ENCODE measurements at places on chromosomes 5 and 9. TPM values are rescaled to one million over a fixed set of nuclear protein-coding genes. Genes with fewer than 3 reads are reported as not detected.

DNA sequence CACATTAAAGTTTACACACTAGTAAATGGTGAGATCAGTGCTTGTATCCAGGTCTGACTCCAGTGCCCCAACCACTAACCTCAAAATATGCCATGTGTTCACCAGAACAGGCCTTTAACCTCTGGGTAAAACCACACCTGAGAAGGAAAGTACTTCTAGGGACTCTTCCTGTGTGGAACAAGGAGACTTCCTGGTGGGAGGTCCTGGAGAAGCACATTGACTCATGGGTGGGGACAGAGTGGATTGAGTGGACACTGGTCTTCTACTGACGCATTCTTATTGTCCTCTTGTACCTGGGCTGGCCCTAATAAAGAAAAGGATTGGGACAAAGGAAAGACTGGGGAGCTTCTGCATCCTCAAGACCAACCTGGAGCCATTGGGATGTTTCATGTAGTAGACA is 43.4 kb downstream of the ANGPTL2 start:
- no peak for DNase-seq

Gene PCDHAC1
- 3.1 TPM for total RNA-seq

DNA sequence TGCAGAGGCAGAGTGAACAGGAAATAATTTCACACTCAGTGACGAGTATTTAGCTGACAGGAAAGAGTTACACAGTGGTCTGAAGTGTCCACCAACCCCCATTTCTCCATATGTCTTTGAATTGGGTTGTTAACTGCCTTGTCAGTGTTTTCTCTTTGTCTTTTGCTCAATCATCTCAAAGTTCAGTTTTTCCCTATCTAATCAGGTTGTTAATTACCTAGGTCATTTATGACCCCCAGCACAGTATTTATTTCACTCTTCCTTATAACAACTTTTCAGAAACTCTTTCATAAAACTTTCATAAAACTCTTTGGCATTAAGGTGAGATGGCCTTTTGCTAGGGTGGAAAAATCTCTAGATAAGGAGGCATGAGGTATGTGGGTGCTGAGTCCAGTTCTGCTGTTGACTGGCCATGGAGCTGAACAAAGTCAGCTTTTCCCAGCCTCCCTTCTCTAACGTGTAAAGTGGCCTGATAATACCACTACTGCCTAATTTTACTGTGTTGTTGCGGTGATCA is 5.2 kb upstream of the ALDOB start:
- no peak for DNase-seq

Gene IL5
- not detected for total RNA-seq

DNA sequence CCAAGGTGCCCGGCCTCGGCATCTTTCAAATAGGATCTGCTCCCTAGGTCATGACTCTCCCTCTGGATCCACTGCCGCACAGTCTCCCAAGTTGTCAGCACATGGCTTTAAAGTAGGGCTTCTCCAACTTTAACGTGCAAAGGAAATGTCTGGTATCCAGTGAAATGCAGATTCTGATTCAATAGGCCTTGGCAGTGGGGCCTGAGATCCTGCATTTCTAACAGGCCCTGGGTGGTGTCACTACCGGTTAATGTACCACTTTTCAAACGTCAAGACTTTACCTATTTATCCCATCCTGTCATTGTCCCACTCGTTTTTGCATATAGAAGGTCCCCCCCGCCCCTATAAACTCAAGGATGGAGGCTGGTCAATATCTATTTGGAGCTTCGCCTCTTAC is 137.6 kb upstream of the ZNF618 start:
- DNase-seq = no peak

- peak; percentile 50 for DNase-seq
Measured at GRCh38 chr5:17190242-17190778, 27.1 kb upstream of the BASP1 start.

DNA sequence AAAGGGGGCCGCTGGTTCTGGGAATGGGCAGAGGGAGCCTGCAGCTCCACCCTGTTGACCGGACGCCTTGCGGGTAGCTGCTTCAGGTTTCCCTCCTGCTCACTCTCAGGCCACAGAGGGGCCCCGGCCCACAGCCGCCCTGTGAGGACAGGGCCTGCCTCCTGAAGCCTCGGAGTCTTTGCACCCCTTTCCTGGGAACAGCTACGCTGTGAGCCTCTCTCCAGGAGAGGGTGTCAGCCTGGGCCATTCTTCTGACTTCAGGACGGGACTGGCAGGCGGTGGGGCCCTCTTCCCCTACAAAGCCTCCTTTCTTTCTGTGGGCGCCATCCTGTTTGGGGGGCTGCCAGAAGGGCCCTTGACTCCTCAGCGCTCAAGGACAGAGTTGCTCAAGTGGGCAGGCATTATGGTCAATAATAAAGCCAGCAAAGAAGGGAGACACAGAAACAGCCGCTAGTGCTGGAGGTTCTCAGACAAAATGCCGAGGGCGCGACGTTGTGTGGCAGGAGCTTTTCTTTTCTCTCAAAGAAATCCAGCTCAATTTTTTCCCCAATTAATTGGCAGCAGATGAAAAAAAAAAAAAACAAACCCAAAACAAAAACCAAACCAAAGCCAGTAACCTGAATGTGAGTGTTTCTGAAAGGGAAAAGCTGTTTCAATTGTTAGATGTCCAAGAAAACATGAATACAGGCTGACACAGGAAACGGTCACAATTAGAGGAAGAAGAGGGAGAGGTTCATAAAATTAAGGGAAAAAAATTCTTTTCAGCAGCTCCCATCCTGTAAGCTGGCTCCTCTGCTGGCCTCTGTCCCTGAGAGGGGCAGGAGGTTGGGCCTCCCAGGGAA is 12.8 kb upstream of the SLC25A51 start:
- no peak for DNase-seq

Gene FBXO10
- total RNA-seq = 4.9 TPM

- no peak for DNase-seq
Measured at GRCh38 chr9:93978551-93978950, 23.4 kb upstream of the BARX1 start.

Gene CYLC2
- not detected for total RNA-seq

DNA sequence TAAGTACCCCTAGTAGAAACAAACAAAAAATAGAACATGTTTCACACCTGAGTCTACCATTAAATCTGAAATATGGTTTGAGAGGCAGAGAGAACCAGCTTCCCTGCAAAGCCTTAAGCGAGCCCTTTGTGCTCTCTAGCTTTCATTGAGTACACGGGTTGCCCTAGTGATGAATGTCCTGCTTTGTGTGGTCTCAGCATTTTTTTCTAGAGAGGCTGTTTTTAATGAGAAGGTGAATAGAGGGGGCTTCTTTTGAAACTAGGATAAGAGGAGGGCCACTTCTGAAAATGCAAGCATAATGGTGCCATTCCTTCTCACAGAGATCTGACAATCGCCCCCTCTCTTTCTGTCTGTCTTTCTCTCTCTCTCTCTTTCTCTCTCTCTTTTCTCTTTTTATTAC is 131.3 kb downstream of the MACIR start:
- no peak for DNase-seq

Gene NFIB
- 19.4 TPM for total RNA-seq

DNA sequence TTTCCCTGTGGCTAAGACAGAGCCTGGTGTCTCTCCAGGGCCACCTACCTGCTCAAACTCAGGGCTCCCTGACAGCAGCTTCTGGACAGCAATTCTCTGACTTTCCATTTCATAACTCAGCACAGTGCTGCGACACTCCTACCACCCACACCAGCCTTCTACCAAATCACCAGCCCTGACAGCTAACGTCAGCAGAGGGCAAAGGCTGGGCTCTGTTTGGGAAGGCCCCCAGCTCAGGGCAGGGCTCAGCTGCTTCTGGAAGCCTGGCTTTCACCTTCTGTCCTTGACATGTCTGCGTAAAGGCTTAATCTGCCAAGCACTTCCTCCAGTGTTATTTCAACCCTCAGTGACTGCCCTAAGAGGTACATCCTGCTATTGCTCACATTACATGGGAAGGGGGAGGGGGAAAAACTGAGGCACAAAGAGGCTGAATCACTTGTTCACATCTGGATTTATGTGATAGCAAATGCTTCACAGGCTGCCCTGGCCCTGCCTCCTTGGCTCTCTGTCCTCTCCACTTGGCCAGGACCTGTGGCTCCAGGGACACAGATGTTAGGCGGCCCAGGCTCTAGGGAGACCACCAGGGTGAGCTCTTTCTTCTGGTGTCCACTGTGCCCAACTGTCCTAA is 102.5 kb upstream of the PANK3 start:
- DNase-seq = peak; percentile 63

- no peak for DNase-seq
Measured at GRCh38 chr5:56518820-56519219, 285.7 kb upstream of the ANKRD55 start.

- DNase-seq = no peak
Measured at GRCh38 chr5:153237671-153238332, 252.7 kb upstream of the GRIA1 start.

Gene PCDHGB4
- 0.06 TPM for total RNA-seq

DNA sequence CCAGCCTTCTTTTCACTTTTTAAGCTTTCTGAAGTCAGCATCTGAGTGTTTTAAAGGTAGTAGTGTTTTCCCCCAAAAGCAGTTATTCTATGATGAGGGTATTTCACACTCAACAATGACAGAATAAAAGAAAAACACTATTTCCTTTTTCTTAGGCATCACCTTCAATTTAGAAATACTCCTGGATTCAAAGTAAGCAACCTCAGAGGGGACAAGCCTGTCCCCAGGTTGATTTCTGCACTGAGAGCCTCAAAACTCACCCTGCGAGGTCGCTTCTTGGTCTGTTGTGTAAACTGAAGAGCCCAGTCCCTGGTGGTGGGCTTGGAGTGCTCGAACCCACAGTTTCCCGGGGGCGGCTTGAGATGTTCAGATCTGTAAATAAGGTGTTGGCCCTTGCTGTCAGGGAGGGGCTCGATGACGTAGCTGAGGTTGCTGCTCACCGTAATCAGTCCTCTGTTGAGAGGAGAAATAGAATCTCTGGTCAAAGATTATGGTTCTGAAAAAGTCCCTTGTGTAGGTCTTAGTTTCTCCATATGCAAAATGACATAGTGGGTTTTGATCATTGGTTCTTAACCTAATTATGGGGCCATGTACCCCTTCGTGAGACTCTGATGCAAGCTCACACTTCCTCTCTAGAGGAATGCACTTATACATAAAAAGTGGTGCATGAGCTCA is 55.9 kb downstream of the ADAM19 start:
- no peak for DNase-seq

DNA sequence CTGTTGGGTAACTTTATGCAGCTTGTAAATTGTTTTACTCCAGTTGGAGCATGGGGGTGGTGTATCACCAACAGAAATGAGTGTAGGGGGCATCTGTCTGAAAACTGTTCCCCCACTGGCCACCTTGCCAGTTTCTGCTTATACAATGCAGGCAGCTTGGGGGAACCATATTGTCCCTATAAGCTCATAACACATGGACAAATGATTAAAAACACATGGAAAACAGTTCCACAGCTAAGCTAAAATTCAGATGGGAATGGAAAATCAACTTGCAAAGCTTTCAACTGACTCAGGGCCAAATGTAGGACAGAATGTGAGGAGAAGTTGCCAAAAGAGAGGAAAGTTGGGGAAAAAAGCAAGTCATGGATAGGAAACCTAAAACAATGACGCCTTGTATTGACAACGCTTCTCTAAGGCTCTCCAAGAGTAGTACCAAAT is 7.9 kb upstream of the CER1 start:
- no peak for DNase-seq

- DNase-seq = no peak
Measured at GRCh38 chr9:34644766-34645314, 1.6 kb upstream of the GALT start.

DNA sequence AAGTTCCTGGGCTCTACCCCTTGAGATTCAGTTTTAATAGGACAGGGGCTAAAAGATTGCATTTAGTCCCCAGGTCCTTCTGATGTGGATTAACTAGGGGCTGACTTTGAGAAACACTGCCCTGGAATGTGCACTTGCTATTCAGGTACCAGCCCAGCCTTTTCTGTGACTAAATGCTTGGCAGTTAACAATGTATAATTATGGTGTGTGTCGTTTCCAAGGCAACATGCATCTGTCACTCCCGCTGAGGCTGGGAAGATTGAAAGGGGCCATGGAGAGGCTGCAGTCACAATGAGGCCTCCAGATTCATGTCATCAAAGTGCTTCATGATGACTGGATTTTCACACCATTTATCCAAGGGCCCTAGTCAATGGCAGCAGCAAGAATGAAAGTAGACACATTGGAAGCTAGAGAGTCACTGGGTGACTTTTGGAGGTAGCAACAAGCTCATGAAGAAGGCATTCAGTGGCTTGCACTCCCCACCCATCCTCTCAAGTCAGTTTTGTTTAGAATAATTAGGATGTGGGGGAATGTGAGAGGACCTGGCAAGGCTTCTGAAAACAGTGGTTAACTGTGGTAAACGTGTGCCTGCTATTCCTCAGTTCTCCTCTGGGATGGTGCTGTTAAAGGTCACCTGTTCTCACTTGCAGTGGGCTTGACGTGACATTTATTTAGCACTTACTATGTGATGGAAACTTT is 28.3 kb downstream of the RAI14 start:
- DNase-seq = peak; percentile 76

- DNase-seq = no peak
Measured at GRCh38 chr5:98588215-98588614, 185.2 kb upstream of the RGMB start.

DNA sequence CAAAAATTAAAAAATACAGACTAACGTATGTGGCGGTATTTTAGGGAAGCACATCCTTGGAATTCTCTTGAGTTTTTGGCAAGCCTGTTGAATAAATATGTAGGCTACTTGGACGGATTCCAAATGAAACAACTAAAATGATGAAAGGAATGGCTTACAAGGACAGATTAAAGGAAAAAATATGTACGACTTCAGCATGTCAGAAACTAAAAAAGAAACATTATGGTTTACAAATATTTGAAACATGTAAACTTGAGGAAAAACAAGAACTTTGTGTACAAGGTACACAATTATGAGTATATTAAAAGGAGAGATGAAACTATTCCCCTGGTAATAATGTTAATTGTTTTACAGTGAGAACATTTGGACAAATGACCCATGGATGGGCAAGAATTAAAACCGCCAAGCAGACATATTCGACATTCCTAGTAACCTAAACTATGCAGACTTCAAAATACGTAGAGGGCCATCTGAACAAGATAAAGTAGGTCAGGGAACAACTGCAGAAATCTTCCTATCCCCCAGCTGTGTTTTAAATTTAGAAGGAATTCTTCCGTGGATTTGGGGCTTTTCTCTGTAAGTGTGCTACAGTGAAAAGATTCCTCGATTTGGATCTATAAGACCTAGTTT is 12.5 kb downstream of the EDIL3 start:
- DNase-seq = peak; percentile 42

Gene CKMT2
- total RNA-seq = not detected

Gene TMC1
- not detected for total RNA-seq

DNA sequence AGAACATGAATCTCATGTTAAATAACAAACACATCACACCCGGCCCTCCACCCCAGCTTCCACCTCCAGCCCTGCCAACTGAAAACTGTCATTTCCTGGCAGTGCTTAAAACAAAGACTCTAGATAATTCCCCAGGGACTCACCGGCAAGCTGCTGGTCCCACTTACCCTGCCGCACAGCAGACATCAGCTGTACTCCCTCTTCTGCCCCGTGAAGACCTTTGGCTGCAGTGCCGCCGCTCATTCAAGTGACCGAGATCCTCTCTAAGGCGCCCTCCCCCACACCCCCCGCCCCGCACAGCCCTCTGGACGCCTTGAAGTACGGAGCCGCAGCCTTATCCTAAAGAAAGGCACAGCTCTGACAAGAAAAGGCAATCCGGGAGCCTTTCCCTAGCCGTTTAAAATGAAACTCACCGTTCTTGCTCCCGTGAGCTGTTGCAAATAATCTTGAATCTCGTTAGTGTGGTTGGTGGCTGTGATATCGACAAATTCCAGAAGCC is 434 bp downstream of the GLRX start:
- peak; percentile 69 for DNase-seq

- no peak for DNase-seq
Measured at GRCh38 chr5:169426784-169427183, 125.8 kb upstream of the SLIT3 start.

Gene PKD2L2
- not detected for total RNA-seq

- no peak for DNase-seq
Measured at GRCh38 chr5:149235841-149236240, 35.8 kb upstream of the AFAP1L1 start.

Gene AP3B1
- total RNA-seq = 39.0 TPM
